ENCODE measurements at places on chromosomes 2 and 18. TPM values are rescaled to one million over a fixed set of nuclear protein-coding genes. Genes with fewer than 3 reads are reported as not detected.

Gene ZNG1B
- polyA plus RNA-seq, result 45.0 TPM

Gene DAPL1
- polyA plus RNA-seq, result not detected

Gene LRP2
- polyA plus RNA-seq, result not detected

Gene ORMDL1
- polyA plus RNA-seq, result 69.0 TPM

Gene SP9
- 0.20 TPM for polyA plus RNA-seq

Gene DSG1
- 0.16 TPM for polyA plus RNA-seq

Gene ERFE
- 7.1 TPM for polyA plus RNA-seq

Gene PSD4
- 30.3 TPM for polyA plus RNA-seq

Gene HRH4
- not detected for polyA plus RNA-seq

Gene LYG2
- polyA plus RNA-seq, result 0.17 TPM

Gene IL37
- polyA plus RNA-seq, result not detected

Gene DNAJC5G
- polyA plus RNA-seq, result 0.43 TPM

Gene SLC40A1
- polyA plus RNA-seq, result 42.2 TPM

Gene GPAT2
- 1.2 TPM for polyA plus RNA-seq
